Activated CD4-positive, alpha-beta T cell treated with anti-CD3 and anti-CD28 coated beads, Interleukin-2, Interleukin-6, amounts not matched to agents 100 ng/mL and 50 ng/mL, durations not matched to agents 16 hours and 8 hours (primary cell): ENCODE measurements at places on chromosomes 5 and 9.

- DNase-seq = no peak
These were observed 88.2 kb upstream of the DAP start for GRCh38 chr5:10849278-10849677.

- DNase-seq = peak; percentile 68
These were observed 60.2 kb downstream of the FBXO38 start for GRCh38 chr5:148443998-148444397.

- no peak for DNase-seq
These were observed 25.8 kb downstream of the CEL start for GRCh38 chr9:133087429-133088145.

DNA sequence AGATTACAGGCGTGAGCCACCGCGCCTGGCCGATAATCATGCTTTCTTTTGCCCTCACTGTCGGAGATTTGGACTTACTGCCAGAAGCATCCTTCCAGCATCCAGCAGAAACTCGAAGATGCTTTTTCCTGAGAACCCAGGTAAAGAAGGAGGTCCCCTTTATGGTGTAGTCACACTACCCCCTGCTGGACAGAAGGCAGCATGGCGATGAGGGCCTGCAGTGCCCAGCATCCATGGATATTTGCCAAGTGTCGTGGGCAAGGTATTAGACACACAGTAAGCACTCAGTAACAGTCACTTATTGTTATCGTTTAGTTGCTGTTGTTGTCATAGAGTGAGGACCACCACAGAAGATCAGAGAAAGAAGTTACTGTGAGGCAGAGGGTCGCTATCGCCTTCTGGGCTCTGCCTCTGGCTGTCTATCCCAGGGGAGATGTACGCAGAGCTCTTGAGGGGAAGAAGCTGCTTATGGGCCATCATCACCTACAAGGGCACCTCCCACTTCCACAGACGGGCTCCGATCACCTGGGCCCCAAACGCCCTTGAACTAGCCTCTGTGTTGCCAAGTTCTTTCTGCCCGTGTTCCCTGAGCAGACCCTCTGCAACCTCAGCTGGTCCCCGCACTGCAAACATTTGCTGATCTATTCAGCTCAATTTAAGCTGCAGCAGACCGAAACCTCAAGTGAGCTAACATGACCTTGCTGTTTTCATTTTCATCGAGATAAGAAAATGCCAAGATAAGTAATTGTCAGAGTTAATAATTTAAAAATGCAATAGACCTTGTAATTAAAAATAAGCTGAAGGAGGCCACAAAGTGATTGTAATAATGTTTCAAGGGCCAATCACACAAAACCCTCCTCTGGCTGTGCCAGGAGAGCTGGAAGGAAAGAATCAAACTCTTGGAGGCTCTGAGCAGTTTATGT, 23.9 kb downstream of the C5orf15 start:
- peak; percentile 59 for DNase-seq

DNA sequence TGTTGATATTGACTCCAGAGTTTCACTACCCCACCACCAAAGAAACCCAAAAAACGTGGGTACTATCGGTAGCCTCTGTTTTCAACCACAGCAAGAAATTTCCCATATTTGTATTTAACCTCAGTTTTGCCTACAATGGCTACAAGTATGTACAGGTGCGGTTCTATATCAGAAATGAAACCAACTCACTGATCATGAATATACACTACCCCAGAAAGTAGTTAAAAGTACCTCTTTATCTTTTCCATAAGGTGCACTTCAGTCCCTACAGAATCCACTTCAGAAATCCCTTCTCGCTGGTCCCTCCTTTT, 140.6 kb upstream of the SLC12A2 start:
- no peak for DNase-seq

GRCh38 chr9:126665644-126666035, 51.9 kb downstream of the LMX1B start:
- no peak for DNase-seq

- DNase-seq = no peak
These were observed 202.9 kb downstream of the EPB41L4A start for GRCh38 chr5:112216140-112216539.

DNA sequence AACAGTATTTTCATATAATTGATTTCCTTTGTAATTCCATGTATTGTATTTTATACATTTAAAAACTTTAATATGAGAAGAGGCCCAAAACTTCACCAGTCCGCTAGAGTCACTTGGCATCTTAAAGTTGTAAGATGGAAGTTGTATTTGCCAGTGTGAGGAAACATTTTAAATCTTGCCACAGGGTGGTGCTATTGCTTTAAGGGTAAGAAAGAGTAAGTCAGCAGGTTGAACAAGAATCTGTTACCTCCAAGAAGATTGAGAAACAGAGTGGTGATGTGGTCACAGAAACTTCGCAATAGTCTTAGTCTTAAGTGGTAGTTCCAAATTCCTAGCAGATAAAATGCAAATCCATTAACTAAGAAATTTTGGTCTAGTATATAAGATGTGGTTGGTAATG, 39.8 kb upstream of the RANBP6 start:
- DNase-seq = peak; percentile 76

GRCh38 chr5:126812199-126812570, 35.2 kb downstream of the LMNB1 start:
- DNase-seq = peak; percentile 20

GRCh38 chr5:26482810-26483375, 555.5 kb downstream of the CDH9 start:
- peak; percentile 1 for DNase-seq

- no peak for DNase-seq
These were observed 19.6 kb upstream of the ENC1 start for GRCh38 chr5:74660140-74660539.

DNA sequence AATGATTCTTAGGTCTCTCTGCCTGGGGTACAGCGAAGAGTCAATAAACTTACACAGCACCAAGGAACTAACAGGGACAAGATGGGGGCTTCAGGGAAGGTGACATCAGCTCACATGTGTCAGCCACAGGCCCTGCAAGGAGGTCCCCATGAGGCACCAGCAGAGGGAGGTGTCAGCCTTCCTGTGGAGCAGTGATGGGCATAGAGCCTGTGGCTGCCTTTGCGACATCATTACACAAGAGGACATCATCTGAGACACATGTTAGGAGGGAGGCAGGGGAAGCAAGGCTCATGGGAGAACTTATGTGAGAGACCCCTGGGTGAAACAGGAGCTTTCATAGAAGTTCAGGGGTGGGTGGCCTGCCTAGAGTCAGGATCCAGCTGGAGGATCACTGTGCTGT, 389.6 kb downstream of the SEMA5A start:
- DNase-seq = peak; percentile 1

DNA sequence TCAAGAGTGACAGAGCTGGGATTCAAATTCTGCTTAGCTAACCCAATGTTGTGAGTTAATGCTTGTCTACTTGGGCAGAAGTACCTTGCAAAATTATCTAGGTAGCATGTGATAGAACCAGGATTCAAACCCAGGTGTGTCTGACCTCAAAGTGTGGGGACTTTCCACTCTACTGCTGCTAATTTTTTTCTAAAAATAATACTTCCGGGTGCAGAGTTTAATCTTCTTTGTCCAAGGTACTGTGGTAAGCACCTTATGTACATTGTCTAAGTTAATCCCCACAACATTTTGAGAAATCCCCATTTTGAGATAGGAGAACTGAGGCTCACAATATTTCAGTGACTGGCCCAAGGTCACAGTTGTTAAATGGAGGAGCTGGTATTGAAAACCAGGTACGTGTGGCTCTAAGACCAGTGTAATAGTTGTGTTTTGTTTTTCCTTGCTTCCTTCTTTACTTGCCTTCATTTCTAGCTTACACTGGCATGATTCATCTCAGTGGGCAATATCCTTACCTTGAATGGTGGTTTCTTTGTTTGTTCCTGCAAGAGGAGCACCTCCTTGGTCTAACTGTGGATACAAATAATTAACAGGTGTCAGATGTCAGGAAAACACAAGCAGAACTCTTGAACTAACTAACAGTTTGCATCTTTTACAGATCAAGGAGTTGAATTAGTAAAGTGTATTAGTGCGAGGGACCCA, 7.5 kb downstream of the ALDOB start:
- DNase-seq = no peak

- no peak for DNase-seq
These were observed 133.2 kb downstream of the ENTREP1 start for GRCh38 chr9:69458176-69458575.

- no peak for DNase-seq
These were observed 9.0 kb downstream of the CDX1 start for GRCh38 chr5:150175536-150175935.

DNA sequence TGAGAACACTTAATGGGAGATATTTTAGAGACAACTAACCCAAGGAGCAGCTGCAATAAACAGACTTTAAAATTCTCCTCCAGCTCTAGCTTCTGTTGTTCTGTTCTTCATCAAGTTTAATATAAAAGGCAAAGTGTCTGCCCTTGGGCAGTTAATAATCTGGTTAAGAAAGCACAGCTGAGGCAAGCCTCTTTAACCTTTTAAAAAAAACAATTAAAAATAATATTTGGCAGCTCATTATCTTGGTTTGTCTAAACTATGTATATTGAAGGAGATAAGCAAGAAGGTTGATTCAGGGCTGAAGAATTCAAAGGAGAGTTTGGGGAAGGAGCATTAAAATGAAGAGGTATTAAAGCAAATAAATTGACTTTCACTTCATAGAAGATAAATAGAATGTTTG, 75.4 kb downstream of the TSSK1B start:
- no peak for DNase-seq

DNA sequence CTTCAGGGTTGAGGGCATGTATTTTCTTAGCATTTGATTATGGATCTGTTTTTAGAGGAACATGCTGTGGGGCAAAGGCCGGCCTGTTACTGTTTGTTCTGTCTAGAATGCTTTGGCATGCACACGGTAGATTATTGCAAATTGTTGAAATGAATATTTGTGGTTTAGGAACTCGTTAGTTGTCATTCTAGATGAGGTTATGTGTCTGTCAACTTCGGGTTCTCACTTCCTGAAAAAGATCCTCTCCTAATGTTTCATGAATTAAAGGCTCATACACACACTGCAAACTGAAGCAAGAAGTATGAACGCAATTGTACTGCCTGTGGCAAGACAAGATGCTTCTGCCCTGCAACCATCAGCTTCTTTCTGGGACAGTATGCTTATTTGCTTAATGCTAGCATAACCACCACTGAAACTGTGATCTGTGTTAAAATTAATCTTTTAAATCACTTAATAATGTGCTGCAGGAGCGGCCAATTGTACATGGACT, 99.6 kb downstream of the BASP1 start:
- no peak for DNase-seq

DNA sequence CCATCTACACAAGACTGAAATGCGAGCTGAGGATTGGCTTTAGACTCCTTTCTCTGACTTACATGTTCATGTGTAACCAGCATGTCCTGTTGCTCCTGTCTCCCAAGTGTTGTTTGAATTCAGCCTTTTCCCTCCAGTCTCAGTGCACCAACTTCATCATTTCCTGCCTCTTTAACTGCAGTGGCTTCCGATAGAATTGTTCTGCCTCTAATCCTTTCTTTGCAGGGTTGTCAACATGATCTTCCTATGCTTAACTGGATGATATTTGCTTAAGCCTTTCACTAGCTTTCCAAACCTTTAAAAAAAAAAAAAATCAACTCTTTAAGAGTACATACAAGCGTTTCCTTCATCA, 6.7 kb upstream of the FYB1 start:
- no peak for DNase-seq

- DNase-seq = no peak
These were observed 16.7 kb downstream of the ADAMTS19 start for GRCh38 chr5:129476751-129477150.
